HAP-1 (cell line): ENCODE measurements at places on chromosomes 16 and 17.

GRCh38 chr16:66616592-66616991 is 12.1 kb downstream of the CMTM3 start:
- no peak for DNase-seq

DNA sequence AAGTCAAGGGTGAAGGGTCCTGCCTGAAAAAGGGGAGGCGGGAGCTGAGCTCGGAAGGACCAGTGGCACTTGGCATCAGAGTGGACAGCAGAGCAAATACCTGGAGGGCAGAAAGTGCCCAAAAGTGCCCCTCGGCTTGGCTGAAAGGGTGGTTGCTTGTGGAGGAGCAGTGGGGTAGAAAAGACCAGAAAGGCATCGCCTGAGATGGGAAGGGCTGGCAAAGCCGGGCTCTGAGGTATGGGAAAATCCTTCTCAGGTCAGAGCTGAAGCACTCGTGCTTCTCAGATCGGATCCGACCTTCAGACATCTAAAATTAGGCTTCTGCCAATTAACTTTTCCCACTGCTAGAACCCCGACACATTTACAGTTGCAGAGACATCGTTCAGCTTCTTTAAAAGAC is 1.5 kb upstream of the RPL38 start:
- no peak for DNase-seq

DNA sequence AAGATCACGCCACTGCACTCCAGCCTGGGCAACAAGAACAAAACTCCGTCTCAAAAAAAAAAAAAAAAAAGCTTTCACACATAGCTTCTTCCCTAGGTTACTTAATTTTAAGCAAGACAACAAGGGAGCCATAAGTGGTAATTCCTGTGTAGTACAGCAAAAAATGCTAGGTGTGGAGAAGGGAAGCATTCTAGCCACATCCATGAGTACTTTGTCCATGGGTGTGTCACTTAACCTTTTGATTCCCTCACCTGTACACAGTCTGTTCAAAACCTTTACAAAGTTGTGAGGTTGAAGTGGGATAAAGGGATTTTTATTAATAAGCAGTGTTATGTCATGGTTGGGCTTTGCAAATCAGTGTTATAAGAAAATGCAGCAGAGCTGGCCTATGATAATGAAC is 4.5 kb downstream of the NME2 start:
- DNase-seq = no peak

DNA sequence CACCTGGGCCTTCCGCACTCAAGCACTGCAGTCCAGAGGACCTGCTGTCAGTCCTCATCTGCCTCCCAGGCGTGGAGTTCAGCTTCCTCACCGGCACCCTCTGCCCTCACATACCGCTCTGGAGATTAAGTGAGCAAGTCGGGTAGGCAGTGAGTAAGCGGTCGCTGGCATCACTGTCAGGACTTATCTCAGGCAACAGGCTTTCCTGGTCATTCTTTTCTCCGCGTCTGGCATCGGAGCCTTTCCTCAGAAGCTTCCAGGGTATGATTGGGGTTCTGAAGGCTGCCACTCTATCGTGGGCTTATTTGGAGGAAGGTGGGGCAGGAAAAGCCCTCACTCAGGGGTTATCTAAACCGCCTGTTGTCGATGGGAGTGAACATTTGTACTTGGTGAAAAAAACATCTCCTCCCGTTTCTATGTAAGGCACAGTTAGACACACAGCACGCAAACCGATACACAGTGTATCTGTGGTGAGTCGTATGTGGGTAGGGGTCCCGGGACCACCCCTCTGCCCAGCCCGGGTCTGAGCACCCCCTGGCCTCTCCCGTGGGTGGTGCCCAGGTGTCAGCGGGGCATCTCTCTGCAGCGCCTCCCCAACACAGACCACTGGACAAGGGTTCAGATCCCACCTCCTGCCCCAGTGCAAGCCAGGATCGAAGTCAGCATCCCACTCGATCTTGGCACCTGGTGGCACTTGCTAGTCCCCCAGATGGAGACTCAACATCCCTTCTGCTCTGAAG is 92.5 kb upstream of the PLCG2 start:
- DNase-seq = no peak

GRCh38 chr16:50289950-50290764 is 23.8 kb downstream of the ADCY7 start:
- no peak for DNase-seq

DNA sequence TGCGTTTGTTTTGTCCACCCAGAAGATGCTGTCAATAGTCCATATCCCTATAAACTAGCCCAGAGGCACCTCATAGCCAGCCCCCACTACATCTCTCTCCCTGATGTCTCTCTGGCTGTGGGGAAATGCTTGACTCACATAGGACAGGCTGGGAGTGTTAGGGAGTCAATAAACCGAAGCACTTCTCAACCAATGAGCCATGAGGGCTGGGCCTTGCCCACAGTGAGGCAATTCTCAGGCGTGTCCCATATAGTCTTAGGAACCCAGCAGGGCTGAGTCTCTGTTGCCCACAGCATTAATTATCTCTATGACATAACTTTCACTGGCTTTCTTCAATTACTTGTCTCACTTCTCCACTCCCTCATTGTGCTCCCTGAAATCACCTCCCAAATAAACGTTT is 387.3 kb upstream of the CDH11 start:
- no peak for DNase-seq

DNA sequence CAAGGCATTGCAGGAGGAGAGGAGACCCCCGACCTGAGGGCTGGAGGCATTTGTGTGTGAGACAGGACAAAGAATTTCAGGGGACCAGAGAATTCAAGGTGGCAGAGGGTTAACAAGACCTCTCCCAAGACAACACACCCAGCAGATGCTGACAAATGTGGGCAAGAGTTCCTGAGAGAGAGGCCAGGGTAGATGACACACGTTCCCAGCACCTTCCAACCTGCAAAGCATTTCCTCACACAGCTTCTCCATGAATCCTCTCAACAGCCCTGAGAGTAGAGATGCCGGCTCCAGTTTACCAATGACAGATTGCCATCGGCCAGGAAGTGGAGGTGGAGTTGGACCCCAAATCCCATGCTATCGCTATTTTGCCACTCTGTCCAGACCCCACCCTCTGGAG is 25.0 kb downstream of the WNT3 start:
- no peak for DNase-seq

GRCh38 chr17:52470553-52470952 is 312.0 kb upstream of the CA10 start:
- DNase-seq = no peak

GRCh38 chr17:15319452-15320010 is 21.9 kb downstream of the TEKT3 start:
- no peak for DNase-seq

DNA sequence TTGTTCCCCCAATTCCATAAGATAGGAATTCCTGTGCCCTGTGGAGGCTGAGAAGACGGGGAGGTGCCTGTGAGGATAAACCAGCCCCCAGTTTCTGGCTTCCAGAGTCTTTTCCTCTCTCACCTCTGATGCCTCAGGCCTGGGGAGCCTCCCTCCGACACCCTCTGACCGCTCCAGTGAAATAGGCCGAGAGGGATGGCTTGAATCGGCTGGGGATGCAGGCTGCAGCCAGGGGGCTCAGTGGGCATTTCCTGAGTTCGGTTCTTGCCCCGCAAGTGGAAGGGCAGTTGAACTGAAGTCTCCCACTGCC is 339.4 kb downstream of the SEC14L1 start:
- no peak for DNase-seq

- no peak for DNase-seq
Observed at GRCh38 chr17:30450125-30451027, 26.8 kb upstream of the GOSR1 start.

DNA sequence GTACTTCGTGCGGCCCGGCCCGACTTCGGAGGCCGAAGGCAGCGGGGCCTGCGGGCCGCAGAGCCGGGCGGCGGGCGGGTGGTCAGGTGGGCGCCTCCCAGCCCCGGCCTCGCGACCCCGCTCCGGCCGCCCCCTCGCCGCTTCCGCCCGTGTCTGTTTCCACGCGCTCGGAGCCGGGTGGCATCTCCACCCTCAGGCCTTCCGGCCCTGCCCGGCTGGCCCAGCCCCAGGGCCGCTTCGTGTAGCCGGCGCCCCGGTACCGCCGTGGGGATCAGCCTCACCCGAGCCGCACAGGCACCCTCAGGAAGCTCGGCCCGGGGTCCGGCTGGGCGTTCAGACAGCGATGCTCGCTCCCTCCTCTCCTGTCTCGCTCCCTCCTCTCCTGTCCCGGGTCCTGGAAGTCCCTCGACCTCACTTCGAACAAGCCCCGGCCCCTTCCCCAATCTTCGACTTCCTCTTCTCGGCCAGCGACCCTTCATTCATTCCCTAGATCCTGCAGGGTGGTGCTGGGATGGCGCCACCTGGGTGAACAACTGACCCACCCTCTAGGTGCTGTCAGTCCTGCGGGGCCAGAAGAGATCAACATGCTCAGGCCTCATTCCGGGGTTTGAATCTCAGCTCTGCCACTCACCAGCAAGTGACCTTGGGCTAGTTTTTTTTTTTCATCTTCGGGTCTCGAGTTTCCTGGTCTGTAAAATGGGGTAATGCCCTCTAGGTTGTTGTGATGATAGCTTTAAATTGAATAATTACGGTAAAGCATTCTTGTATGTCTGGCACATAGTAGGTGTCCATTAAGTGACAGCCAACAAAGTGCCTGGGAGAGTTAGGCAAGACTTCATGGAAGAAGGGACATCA is 610 bp downstream of the VPS4A start:
- peak; percentile 63 for DNase-seq

DNA sequence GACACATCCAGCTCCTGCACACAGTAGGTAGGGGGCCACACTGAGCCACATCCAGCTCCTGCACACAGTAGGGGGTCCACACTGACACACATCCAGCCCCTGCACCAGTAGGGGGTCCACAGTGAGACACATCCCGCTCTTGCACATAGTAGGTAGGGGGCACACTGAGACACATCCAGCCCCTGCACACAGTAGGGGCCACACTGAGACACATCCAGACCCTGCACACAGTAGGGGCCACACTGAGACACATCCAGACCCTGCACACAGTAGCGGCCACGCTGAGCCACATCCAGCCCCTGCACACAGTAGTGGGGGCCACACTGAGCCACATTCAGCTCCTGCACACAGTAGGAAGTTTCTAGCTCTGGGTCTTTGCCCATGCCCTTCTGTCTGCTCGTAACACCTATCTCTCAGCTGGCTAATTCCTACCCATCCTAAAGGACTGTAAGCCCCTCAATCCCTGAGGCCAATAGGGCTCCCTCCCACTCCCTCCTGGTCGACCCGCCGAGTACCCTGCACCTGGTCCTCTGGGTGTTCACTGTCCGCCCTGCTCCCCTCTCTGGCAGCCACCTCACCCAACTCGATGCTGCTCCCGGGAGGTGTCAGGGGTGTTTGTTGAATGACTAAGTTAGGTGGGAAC is 9.4 kb upstream of the ATP2A3 start:
- no peak for DNase-seq

GRCh38 chr16:21158208-21159110 is at the start of gene LDAF1:
Gene LDAF1, plus strand, starts transcription at chr16:21158674. Its CDS starts 2,509 bp downstream, at chr16:21161183.
- DNase-seq = peak; percentile 91

GRCh38 chr16:2535625-2536013 is 2.2 kb upstream of the PDPK1 start:
- no peak for DNase-seq

DNA sequence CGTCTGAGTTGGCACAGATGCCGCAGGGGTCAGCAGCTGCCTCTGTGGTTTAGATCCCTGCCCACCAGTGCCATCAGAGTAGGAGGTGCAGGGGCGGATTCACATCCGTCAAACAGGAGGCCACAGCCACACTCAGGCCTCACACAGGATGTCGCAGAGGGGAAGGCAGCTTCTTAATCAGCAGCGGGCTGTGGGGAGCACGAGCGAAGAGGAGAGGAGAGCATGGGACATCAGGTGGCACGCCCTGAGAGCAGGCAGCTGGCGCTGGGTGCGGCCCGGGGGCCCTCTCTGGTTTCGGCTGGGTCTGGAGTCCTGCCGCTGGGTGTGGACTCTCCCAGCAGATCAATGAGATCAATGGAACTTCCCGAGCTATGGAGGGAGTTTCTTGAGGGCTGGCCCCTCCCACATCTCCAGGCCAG is 9.6 kb downstream of the LLGL2 start:
- DNase-seq = no peak

GRCh38 chr16:81014672-81015071 is 7.7 kb downstream of the CENPN start:
- DNase-seq = no peak

- no peak for DNase-seq
Observed at GRCh38 chr16:27723711-27724481, 174.0 kb downstream of the KATNIP start.

GRCh38 chr17:51128076-51128475 is 7.4 kb upstream of the SPAG9 start:
- peak; percentile 24 for DNase-seq

GRCh38 chr17:64091116-64091515 is 38.8 kb downstream of the ERN1 start:
- no peak for DNase-seq

DNA sequence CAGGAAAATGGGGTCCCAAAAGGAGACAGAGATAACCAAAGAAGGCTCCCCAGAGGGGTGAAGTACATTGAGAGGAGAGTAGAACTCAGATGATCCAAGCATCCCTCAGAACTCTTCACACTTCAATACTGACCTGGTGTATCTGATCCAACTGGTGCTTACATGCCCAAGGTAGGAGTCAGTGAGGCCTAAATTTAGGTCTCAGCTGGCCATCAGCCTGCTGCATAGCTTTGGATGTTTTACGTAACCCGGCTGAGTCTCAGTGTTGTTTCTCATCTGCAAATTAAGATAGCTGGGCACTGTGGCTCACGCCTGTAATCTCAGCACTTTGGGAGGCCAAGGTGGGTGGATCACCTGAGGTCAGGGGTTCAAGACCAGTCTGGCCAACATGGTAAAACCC is 11.6 kb upstream of the GOSR2 start:
- no peak for DNase-seq

GRCh38 chr16:16109453-16110110 is 113.7 kb downstream of the ABCC6 start:
- no peak for DNase-seq

- DNase-seq = no peak
Observed at GRCh38 chr16:68737730-68738629, 888 bp downstream of the CDH1 start.

- DNase-seq = no peak
Observed at GRCh38 chr16:86546638-86547013, 8.4 kb downstream of the MTHFSD start.

DNA sequence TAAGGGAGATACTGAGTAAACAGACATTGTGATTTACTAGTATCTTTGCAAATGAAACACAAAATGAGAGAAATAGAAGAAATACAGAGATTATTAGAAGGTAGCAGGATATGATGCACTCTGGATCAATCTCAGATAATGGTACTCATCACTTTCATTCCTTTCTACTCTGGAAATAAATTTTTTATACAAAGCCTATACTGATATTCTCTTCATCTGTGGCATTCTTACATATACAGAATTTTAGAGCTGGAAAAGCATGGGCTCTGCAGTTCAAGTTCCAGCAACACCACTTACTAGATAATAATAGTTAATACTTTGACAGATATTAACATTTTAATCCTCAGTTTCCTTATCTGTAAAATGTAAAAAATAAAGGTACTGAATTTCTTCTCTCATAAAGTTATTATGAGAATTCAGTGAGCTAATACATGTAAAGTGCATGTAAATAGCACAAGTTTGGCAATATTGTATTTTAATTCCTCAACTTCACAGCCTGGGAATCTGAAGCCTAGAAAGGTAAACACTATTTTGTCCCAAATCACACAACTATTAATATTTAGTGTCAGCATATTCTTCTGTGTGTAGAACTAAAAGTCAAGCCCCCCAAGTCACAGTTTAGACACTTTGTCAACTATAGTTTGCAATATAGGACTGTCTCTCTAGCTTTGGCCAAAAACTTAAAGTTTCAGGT is 6.5 kb downstream of the RNF43 start:
- no peak for DNase-seq
